ENCODE measurements at places on chromosomes 4 and X.

GRCh38 chr4:83866834-83867621 lies 331.1 kb downstream of the GPAT3 start:
- DNase-seq = no peak

- no peak for DNase-seq
These were observed 198.5 kb downstream of the PRDM5 start for GRCh38 chr4:120723986-120724385.

- no peak for DNase-seq
These were observed 89.4 kb upstream of the TRIM2 start for GRCh38 chr4:153114771-153115321.

DNA sequence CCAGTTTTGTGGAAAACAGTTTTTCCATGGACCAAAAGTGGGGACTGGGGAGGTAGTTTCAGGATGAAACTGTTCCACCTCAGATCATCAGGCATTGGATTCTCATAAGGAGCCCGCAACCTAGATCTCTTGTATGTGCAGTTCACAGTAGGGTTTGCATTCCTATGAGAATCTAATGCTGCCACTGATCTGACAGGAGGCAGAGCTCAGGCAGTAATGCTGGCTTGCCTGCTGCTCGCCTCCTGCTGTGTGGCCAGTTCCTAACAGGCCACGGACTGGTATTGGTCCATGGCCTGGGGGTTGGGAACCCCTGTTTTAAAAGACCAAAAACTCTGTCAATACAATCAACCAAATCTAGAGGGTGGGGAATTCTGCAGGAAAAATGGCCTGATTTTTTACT lies 100.0 kb upstream of the EOLA2 start:
- no peak for DNase-seq
